Activated CD4-positive, alpha-beta T cell treated with anti-CD3 and anti-CD28 coated beads for 1 hour (primary cell): ENCODE measurements at places on chromosomes 1 and 21.

GRCh38 chr1:18134324-18135046, 26.9 kb downstream of the IGSF21 start:
- no peak for DNase-seq

DNA sequence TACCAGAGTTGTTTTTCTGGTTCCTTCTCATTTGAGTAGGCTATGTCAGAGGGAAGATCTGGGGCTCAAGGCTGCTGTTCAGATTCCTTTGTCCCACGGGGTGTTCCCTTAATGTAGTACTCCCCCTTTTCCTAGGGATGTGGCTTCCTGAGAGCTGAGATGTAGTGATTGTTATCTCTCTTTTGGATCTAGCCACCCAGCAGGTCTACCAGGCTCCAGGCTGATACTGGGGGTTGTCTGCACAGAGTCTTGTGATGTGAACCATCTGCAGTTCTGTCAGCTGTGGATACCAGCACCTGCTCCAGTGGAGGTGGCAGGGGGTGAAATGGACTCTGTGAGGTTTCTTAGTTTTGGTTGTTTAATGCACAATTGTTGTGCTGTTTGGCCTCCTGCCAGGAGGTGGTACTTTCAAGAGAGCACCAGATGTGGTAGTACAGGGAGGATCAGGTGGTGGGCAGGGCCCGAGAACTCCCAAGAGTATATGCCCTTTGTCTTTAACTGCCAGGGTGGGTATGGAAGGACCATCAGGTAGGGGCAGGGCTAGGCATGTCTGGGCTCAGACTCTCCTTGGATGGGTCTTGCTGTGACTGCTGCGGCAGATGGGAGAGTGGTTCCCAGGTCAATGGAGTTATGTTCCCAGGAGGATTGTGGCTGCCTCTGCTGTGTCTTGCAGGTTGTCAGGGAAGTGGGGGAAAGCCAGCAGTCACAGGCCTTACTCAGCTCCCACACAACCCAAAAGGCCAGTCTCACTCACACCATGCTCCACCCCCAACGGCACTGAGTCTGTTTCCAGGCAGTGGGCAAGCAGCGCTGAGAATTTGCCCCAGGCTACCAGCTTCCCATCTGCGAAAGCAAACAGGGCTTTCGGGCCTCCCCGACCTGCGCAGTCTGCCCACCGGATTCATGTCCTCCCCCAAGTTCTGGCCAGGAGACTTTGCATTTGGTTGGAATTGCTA, 64.2 kb downstream of the SERINC2 start:
- DNase-seq, result no peak

- DNase-seq, result no peak
Measured at GRCh38 chr1:187034501-187034900, 205.8 kb downstream of the PLA2G4A start.

GRCh38 chr1:41350055-41350378, 11.2 kb upstream of the FOXO6 start:
- no peak for DNase-seq

GRCh38 chr1:182680901-182681567, 3.4 kb downstream of the RGS8 start:
- DNase-seq, result no peak

DNA sequence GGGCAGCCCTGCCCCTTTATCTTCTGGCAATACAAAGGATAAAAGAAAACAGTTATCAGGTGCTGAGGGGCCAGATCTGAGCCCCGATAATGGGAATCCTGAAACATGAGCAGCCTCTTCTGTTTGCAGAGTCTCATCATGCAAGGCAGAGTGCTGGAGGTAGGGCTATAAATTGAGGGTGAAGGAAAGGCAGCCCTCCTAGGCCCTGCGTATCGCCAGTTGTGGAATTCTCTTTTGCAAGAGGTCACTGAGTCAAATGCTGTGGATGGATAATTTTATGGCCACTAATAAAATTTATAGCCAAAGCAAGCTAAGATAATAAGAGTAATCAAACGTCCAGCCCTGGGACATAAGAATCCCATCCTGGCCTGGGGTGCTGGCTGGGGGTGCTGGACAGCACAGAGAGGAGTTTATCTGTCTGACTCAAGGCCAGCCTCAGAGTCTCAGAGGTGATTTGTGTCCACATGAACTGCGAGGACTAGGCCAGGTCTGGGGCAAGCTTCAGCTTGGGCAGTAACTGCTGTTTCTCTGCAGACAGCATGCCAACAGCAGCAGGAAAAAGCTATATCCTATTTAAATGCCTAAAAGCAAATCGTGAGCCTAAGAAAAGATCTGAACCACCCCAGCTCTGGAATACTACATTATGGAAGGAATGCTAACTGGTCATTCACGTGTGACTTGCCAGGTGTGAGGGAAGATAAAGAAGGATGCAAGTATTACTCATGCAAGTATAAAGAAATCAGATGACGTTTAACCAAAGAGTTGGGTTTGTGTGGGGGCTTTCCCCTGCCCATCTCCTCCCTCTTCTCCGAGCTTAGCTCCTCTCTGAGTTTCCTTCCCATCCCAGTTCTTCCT, 254.8 kb downstream of the KIF26B start:
- DNase-seq, result no peak

DNA sequence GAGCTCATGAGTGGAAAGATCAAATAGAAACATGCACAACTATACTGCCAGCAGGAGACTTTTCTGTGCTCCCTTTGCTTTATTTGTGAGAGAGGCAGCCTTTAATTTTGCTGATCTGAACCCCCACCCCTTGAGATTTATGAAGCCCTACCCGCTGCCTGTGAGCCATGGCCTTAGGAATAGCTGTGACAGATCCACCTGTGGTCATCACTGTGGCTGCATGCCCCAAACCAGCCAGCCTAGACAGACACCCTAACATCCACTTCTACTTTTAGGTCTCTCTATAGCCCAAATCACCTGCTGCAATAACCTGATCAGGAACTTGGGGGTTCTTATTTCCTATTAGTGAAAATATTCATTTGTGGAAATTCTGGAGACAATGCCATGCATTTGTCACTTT, 196.2 kb downstream of the C1orf94 start:
- no peak for DNase-seq

DNA sequence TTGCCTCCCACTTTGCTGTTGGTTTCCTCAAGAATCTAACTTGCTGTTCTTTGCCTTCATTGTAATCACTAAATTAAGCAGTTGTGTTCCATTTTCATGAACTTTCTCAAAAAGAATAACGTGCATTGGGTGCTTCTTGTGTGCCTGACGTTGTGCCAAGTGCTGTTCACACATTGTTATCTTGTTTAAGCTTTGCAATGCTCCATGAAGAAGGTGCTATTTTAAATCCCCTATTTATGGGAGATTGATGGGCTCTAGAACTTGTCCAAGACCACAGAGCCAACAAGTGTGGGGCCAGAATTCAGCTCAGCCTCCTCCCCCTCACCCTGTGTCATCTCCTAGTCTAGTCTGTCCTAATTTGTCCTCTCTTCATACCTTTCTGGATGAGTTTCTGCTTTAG, 199.8 kb downstream of the C1orf94 start:
- DNase-seq, result no peak

GRCh38 chr1:116201911-116202310, 90.7 kb downstream of the MAB21L3 start:
- no peak for DNase-seq

DNA sequence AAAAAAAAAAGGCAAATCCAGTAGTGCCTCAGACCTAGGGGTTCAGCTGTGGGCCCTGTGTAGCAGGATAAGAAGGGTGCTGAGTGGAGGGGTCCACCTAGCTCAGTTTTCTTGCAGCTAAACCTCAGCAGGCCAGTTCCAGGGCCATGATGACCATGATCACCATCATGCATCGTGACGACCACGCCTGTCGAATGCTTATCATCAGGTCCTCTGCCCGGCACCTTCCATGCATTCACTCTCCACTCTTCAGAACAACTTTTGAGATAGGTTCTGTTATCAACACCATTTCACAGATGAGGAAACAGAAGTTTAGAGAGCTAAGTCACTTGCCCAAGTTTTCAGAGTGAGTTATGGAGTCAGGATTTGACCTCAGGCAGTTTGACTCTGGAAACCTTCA, 54.9 kb downstream of the ACBD3 start:
- DNase-seq, result no peak

GRCh38 chr21:45293220-45293725, 5.6 kb upstream of the POFUT2 start:
- DNase-seq, result no peak

DNA sequence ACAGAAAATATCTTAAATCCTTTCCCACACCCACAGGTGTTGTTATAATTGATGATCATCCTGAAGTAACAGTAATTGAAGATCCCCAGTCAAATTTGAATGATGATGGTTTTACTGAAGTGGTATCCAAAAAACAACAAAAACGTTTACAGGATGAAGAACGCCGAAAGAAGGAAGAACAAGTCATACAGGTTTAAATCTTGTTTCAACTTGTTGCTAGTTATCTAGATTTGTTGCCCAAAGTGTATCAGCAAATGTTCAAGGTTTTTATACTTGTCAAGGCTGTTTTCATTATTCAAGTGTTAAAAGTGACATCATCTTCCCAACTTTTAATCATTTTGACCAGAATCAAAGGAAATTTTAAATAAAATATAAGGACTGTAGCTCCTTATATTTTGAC, 64.7 kb downstream of the PRRC2C start:
- no peak for DNase-seq

- no peak for DNase-seq
Measured at GRCh38 chr1:1775327-1776226, 2.7 kb downstream of the NADK start.

DNA sequence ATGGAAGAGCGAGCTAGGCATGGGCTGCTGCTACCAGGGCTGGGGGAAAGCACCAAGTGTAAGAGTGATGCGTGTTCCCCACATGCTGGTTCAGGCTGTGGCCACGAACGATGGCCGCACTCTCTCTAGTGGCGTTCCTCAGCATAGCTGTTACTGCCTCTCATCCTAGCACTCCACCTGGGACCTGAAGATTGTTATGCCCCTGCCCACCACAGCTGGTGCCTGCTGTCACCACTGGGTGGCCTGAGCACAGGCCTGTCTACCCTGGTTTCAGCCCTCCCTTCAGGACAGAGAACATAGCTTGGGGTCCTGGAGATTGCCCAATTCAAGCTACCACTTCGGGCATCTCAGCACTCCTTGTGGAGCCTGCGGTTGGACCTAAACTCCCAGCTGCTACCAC, 80.1 kb upstream of the PDC start:
- no peak for DNase-seq

DNA sequence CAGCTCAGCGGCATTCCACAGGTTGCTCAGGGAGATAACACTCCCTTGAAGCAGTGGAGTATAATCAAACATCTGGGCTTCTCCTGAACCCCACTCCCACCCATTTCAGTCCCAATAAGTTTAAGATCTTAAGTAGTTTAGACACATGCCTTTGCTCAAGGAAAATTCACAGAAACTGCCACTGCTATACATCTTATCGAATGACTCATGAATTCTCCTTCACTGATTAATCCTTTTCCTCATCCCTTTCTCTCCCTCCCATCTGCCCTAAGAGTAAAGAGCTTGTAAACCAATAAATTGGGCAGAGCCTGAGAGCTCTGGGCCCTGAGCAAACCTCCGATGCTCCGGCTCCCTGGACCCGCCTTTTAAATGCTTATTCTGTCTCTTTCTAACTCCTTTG, 10.2 kb downstream of the VN1R5 start:
- DNase-seq, result no peak

DNA sequence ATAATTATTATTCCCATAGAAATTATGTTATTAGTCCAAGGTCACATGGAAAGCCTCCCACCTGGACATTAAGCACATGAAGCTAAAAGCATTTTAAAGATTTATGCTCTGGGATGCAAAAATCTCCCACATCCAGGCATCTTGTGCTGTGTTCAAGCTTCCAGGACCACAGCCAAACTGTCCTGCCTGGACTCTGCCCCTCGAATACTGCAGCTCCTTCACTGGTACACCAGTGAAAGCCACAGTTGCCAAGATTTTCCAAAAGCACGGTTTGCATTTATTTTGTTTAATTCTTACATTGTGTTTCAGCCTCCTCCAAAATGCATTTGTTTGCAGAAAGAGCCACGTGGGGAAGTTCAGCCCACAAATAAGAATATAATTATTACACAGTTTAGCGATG, 38.6 kb downstream of the C8B start:
- no peak for DNase-seq

GRCh38 chr1:43269627-43270375, at the start of gene TMEM125:
TSS of gene TMEM125 (plus strand) at chr1:43269983. CDS start at chr1:43272723, 2,740 bp downstream.
- DNase-seq, result no peak

DNA sequence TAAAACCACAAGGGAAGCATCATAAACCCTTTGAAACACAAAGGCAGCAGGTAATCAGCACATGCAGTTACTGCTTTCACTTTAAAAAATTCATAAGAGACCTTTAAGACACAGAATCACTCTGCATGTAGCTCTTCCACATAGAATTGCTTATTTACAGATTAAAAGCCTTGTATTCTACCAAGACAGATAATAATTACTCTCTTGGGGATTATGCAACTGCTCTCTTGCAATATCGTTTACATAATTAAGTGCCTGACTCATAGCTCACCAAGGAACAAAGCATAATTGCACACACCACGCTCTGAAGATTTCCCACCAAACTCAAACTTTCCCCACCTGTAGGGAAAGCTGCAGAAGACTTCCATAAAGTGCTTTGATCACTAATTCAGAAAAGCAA, 87.9 kb downstream of the VAV3 start:
- no peak for DNase-seq

DNA sequence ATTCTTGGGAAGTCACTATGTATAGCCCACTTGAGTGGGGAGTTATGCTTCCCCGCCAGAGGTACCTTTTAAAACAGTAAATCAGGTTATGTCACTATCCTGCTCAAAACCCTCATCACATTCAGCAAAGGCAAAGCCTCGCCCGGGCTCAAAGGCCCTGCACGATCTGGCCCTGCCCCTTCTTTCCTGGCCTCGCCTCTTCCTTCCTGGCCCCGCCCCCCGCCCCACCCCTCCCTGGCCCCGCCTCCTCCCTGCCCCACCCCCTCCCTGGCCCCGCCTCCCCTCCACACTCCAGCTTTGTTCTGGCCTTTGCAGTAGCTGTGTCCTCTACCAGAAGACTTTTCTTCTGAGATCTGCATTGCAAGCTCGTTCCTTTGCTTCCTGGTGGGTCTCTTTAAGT, 6.6 kb downstream of the LDLRAD2 start:
- no peak for DNase-seq

GRCh38 chr1:77857552-77857951, 30.9 kb upstream of the NEXN start:
- no peak for DNase-seq

DNA sequence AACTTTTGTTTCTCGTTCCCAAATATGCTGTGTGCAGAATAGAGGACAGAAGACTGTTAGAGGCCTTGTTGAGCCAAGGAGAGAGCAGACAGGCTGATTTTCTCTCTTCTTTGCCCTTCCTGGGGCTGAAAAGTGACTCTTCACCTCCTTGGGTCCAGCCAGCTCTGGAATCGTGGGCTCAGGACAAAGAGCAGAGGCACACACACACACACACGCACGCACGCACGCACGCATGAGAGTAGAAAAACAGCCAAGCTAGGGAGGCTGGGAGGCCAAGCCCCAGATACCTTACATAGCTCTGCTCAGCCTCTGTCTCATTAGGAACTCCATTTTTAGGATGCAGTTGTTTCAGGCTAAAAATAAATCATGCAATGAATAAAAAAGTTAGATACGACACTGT, at the start of gene CASQ2:
TSS of gene CASQ2 (minus strand) at position 166 of the 400 bp plus-strand sequence. CDS start 173 bp downstream, outside the sequence.
- no peak for DNase-seq
